ENCODE measurements at places on chromosomes 7 and 10.

DNA sequence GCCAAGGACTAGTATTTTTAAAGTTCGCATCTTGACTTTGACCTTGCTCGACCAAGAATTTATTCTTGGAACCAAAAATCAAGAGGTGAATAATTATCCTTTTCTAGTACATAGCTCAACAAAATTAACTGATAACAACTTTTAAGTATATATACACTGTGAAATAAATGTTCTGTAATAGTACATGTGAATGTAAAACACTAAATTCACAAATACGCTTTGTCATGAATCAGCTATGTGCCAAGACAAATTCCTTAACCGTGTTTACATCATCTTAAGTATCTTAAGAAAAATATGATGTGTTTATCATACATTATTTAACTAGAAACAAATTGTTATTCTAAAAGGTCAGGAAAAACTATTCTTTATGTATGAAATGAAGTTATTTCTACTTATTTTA lies 83.3 kb downstream of the CUL2 start:
- no peak for DNase-seq

GRCh38 chr10:30528429-30528786 lies 94.4 kb downstream of the MAP3K8 start:
- DNase-seq = no peak

DNA sequence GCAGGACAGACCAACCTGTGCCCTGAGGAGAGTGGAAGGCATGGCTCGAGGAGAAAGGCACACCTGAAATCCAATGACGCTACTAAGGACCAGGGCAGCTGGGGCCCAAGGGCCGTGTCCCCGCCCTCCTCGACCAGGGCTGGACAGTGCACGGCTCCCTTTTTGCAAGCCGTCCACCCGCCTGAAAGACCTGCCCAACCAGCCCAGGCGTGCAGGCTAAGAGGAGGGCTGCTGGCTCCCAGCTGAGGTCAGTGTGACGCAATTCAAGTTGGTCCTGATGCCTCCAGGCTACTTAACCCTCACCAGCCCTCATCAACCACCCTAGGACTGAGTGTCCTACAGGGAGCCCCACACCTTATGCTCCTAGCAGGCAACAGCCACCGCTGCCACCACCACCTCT lies 69.3 kb downstream of the DLG5 start:
- DNase-seq = no peak

DNA sequence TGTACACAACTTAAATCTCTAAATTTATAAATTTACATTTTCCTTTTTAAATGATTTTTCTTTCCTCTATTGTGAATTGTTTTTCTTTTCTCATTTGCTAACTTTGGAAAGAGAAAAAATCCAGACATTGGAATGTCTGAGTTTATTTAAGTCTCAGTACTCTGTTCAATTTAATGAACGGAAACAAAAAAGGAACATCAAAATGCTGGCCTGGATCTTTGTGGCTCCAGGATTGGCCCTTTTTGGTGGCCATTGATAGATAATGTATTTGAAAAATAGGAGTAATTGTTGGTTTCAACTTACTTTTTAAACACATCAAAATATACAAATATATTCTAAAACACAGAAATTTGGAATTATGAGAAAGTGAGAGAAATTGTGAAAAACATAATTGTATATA lies 336.0 kb downstream of the SUGCT start:
- no peak for DNase-seq

DNA sequence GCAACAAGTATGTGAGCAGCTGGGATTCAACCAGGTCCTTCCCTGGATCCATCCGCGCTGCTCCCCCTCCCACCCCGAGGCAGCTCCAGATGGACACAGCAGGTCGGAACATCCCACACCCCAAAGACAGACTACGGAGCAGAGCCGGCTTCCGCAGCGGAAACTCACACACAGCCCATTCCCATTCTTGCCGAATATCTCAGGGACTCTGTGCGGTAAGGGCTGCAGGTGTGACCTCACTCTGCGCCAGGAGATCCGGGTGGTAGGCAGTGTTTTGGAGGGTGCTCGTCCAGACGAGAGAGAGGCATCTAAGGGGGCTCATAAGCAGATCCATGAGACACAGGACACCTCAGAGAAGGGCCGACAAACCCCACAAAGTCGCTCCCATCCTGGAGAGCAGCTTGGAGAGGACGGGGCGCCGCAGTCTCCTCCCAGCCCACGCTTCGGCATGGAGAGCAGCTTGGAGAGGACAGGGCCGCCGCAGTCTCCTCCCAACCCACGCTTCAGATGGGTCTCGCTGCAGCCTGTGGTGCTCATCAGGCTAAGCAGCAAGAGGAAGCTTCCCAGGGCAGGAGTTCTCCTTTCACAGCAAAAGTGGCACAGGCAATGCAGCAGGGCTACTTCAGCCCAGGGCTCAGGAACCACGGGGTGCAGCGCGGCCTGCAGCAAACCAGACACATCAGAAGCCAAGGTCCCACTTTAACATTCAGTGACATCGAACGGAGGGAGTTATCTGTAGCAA lies 179.9 kb downstream of the DIP2C start:
- no peak for DNase-seq

- DNase-seq = no peak
These were observed 69.6 kb upstream of the ELMO1 start for GRCh38 chr7:37518266-37518665.

DNA sequence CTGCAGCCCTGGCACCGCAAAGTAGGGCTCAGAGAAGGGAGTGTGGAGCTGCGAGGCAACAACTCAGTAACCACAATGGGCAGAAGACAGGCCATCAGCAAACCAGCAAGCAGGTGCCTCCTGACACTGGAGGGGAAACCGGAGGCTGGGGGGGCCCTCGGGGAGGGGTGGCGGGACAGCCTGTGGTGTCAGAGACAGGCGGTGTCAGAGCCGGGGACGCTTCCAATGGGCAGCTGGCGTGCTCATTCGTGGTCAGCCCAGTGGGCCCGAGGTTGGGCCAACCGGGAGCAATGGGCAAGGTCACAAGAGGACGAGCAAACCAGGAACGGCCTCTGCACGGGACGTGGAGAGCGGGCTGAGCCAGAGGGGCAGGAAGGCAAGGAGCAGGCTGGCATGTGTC lies 158.1 kb downstream of the MAD1L1 start:
- DNase-seq = no peak

GRCh38 chr7:26965724-26966123 lies 101.3 kb upstream of the SKAP2 start:
- no peak for DNase-seq

DNA sequence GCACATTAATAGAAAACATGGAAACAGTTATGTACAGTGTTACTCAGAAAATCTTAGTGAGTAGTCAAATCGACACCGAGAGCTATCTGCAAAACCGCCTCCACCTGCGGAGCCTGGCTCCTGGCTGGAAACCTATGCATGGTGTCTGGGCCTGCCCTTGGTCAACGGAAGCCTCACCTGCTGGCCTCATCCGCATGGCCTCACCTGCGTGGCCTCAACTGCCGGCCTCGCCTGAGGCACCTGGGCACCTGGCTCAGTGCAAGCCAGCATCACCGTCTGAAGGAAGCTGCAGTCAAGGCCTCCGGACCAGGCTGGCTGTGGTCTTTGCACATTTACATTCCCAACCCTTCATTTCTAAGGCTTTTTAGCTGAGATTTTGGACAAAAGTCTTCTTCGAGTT lies 352.1 kb downstream of the POM121L12 start:
- no peak for DNase-seq

- DNase-seq = no peak
These were observed 158.2 kb downstream of the SRPK2 start for GRCh38 chr7:105230486-105230885.

DNA sequence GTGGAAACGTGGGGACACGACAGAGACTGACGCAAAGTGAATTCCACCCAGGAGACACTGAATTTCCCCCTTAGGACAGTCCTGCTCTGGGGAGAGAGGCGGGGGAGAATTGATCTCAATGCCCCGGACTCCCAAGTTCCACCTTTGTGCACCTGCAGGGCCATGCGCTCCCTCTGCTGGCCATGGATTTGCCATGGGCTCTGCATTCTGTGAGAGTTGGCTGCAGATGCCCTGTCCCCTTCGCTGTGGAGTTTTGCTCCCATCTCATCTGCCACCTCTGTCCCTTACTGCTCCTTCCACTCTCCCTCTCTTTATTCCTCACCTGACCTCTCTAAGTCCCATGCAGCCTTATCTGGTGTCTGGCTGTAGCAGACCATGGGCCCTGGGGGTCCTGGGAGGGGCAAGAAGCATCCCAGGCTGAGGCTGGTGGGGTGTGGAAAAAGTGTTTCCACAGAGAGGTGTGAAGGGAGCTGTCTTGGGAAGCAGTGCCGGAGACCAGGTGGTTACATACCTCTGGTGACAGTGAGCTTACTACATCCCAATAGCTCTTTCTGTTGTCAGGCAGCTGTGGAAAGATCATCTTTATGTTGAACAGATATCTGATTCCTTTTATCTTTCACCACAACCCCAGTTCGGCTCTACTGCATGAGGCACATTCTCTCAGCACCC lies 14.3 kb downstream of the GHRHR start:
- DNase-seq = no peak

DNA sequence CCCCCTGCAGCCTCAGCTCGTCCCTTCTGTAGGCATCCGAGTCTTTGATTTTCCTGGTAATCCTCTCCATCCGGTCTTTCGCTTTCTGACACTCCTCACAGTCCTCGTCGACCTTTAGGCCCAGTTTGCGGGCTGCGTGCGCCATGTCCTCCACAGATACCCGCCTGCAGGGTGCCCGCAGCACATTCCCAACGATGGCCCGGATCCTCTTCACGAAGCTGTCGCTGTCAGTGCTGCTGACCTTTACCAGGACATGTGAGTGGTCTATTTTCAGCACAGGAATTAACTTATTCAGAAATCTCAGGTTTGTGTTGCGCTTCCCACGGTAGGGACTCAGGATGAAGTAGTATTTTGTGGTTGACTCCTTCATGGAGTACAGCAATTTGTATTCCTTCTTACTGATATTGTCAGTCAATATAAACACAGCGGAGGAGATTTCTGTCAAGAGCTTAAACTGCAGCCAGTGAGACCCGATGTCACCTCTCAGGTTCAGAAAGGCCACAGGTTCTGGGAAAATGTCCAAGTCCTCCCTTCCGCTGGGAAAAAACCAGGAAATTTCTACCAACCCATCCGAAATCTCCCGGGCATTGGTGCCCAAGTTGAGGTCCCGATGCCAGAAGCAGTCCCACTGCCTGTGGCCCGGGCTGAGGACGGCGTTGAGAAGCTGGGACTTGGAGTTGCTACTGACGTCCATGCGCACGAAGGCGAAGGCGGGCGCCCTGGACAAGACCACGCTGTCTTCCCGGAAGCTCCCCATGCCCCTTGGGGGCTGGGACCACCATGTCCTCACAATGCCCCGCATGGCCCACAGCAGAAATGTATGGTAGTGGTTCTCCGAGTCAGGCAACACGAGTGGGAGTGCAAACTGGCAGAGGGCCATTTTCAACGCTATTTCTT lies 8.9 kb upstream of the MRPS24 start:
- no peak for DNase-seq

GRCh38 chr10:129777687-129778086 lies 186.4 kb downstream of the EBF3 start:
- DNase-seq = no peak

DNA sequence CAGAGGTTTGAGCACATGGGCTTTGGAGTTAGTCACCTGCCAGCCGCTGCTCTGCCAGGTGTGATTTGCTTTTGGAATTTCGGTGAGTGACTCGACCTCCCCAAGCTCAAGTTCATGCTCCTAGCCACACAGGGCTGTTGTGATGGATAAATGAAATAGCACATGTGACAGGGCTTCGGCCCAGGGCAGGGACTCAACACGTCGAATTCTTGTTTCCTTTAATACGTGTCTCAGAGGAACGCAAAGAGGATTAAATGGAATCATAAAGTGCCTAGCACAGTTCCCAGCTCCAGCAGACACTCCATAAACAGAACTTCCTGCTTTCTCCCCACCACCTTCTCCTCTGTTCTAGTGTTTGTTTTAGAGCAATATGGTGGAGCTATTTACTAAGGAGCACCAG lies 88.3 kb upstream of the CHST15 start:
- DNase-seq = no peak

DNA sequence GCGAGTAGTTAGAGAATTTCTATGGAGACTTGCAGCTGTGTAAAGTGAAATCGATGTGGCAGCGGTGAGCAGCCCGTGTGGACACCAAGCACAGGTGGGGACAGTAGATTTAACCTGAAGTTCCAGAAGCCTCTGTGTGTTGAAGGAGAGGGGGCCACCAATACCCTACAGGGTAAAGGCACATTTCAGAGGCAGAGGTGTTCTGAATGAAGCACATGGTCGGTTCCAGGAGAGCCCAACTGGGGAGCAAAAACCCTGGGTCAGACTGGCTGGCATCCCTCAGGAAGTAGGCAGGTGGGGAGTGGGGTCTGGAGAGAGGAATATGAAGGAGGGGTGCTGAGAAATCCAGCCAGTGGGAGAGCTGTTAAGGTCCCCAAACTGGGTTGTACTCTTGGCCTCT lies 76.6 kb downstream of the CCDC3 start:
- no peak for DNase-seq

DNA sequence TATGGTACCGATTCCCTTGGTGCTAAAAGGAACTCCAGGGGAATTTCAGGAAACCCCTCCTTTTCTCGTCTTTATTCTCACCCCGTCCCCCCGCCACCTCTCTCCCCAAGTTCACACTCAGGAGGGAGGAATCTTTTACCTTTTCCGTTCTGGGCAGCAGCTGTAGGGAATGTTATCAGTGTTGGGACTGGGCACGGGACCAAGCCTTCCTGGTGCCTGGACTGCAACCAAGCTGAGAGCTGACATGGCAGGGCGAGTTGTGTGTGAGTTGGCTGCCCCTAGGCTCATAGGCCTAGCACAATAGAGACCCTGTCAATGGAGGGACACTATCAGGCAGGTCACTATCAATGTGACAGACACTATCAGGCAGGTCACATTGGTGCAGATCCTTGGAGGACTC lies 121.4 kb downstream of the TCF7L2 start:
- DNase-seq = no peak

GRCh38 chr7:39453743-39454355 lies 112.4 kb upstream of the YAE1 start:
- DNase-seq = no peak

DNA sequence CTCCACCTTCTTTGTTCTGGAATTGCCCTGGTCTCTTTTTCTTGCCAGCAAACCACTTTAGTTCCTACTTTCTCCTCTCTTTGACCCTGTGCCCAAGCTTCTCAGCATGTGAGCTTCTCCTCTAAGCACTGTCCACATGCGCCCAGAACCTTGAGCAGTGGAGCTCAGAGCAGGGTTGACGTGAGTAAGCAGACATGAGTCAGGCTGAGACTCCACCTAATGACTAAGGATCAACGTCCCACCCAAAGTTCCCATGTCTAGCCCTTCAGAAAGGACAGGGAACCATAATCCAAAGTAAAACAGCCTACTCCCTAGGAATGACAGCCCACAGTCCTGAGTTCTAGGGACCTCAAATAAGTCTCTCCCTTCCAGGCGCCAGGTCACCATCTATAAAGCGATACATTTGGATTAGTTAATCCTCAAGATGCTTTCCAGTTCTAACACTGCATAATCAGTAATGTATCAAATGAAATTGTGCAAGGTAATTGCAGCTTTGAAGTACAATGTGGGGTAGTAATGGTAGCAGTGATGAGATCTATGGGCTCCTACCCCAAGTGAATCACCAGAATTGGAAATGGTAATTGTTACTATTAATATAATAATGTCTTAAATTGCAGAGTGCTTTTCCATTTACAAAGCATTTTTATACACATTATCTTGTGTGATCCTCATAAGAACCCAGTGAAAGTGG lies 44.5 kb downstream of the KCNMA1 start:
- no peak for DNase-seq

- no peak for DNase-seq
These were observed 37.7 kb upstream of the SMARCD3 start for GRCh38 chr7:151286148-151286547.

GRCh38 chr7:17401791-17402627 lies 103.6 kb downstream of the AHR start:
- DNase-seq = no peak

GRCh38 chr7:66213637-66214036 lies 8.5 kb downstream of the TPST1 start:
- DNase-seq = no peak
